ENCODE measurements at places on chromosomes 4 and X.

DNA sequence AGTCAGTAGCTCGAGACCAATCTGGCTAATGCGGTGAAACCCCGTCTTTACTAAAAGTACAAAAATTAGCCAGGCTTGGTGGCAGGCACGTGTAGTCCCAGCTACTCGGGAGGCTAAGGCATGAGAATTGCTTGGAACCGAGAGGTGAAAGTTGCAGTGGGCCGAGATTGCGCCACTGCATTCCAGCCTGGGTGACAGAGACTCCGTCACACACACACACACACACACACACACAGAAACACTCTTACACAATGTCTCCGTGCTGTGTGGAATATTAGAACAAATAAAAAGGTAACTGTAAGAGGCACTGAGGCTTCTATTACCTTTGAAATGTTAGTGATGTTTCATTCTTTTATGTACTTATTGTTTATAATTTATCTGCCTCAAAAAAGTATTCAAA is 326.6 kb downstream of the GPAT3 start:
- no peak for DNase-seq

- DNase-seq: no peak
Measured at GRCh38 chr4:107987916-107988762, 1.6 kb upstream of the HADH start.

DNA sequence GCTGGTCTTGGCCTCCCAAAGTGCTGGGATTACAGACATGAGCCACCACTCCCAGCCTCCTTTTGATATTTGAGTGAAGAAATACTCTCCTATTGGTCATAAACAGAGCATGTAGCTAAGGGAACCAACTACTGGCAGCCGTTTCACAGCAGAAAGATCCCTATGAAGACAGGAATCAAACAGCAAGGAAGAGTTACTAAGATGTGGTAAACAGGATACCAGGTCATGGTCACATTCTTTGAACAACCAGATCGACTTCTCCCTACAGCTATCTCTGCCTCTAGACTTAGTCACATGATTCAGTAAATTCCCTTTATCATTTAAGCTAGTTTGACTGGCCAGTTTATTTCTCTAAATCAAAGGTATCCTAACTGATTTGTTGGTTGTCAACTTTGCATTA is 9.0 kb upstream of the HNRNPD start:
- no peak for DNase-seq

DNA sequence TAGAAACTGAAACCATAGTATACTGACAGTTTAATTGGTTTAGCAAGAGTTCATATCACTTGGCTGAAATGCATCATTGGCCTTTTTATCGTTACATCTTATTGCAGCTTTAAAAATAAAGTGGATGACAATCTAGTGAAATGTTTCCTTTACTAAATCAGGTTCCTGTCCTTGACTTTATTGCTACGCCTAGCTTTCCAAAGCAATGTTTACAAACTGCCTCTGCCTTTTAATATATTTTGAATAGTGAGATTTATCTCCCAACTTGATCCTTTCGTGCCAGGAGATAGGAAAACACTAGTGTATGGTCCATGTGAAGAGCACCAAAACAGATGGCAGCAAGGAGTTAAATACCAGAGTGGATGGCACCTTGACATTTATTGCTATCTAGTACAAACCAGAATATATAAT is 67.0 kb downstream of the GPC3 start:
- no peak for DNase-seq

DNA sequence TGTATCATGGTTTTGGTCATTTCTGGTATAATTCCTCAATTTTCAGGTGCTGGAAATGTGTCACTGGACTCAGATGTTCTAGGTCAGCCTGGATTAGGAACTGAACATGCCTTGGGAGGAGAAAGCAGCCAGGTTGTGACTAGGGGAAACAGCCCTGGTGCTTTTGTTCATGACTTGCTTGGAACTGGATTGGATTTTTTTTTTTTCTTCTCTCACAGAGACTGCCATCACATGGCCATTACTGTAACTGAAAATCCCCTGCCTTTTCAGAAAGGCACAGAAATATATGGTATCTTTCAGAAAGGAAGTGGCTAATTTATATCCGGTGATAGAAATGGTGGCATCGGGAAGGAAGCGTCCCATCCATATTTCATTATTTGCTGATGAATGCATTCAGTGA is 34.6 kb downstream of the SEPTIN11 start:
- DNase-seq: no peak

GRCh38 chr4:159048166-159048886 is 54.6 kb upstream of the RAPGEF2 start:
- DNase-seq: no peak

DNA sequence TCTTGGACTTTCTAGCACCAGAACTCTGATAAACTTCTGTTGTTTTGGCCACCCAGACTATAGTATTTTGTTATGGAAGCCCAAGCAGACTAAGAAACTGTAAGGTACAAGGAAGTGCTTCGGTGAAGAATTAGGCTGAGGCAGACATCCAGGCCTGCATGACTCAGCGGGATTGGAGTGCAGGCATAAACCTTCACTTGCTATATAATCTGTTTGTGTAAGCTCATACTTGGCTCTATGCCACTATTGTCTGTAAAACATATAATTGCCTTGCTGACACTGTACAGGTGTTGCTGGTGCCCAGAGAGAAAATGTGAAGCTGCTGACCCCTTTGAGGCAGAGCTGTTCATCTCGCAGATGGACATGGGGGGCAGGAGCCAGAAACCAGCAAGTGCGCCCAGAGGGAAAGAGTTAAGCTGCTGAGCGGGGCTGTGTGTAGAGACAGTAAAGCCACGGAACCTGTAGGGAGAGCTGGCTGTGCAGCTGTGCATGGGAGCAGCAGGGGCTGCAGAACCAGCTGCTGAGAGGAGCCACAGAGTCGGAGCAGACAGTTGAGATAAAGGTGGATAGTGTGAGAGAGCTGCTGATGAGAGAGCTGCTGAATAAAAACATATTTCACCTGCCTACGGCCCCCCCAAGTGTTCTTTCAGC is 96.2 kb downstream of the RBM46 start:
- no peak for DNase-seq

- DNase-seq: no peak
Measured at GRCh38 chr4:120667102-120667501, 255.4 kb downstream of the PRDM5 start.

DNA sequence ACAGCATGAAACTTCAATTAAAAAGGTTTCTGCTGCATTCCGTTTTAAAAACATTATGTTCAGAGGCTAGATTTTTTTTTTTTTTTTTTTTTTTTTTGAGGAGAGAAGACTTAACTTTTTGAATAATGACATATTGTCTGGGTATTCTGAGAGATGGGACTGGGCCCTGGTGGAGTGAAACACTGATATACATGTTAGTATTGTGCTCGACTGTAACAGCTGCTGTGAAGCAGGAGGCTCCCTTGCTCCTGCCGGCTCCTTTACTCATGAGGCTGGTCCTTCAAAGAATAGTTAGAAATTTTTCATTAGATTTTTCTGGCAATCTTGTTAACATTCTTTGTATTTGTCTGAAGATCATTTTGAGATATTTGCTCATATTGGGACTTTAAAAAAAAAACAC is 73.3 kb downstream of the TMEM131L start:
- no peak for DNase-seq

- no peak for DNase-seq
Measured at GRCh38 chrX:57964975-57965374, 54.7 kb upstream of the ZXDA start.

GRCh38 chr4:127505203-127505602 is 127.6 kb upstream of the INTU start:
- no peak for DNase-seq

GRCh38 chrX:105694839-105695238 is 127.5 kb upstream of the NRK start:
- DNase-seq: no peak

- no peak for DNase-seq
Measured at GRCh38 chr4:91243132-91243531, 1060.6 kb upstream of the GRID2 start.

DNA sequence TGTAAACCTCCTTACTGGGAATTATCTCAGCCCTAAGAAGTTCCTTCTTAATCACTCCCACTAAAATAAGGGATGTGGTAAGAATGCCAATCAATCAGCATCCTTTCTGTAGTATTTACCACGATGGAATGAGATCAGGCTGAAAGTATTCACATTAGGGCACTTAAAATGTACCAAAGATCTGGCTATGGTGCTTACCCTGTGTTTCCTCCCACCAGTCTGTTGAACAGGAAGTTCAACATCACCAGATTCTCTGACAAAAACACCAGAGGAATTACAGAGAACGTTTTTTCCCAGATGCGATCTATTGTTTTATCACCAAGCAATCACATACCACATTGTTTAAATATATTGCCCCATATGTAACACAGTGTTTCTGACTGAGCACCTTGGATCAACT is 2.1 kb upstream of the CLCN3 start:
- DNase-seq: no peak

GRCh38 chr4:89078300-89078699 is 21.3 kb upstream of the FAM13A start:
- DNase-seq: no peak

DNA sequence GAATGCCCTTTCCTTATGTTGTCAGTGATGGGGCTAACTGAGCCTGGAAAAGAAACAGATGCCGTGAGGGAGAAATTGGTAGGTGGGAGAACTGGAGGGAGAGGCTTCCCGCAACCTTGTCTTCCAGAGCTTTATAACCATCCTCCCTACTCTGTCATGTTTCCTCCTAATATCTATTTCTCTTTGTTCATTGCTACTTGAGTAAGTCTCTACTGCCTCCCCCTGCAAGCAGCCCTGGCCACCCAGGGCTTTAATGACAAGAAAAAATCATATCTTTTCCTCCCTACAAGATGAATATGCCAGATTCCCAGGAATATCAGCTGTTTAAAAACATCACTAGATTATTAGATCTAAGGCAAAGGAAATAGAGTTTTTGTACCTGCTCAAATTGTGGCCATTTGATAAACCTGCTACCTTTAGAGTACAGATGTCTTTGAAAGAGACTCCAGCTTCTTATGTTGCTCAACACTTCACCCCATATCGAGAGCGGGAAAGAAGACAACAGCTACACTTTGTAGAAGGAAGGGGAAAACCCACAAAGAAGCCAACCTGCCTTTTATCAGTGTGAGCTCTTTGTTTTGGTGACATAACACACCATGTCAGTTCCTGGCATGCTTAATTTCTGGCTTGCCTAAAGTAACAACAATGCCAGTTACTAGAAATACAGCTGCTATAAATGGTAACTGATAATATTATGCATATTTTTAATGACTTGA is 186.6 kb upstream of the LEF1 start:
- DNase-seq: no peak

DNA sequence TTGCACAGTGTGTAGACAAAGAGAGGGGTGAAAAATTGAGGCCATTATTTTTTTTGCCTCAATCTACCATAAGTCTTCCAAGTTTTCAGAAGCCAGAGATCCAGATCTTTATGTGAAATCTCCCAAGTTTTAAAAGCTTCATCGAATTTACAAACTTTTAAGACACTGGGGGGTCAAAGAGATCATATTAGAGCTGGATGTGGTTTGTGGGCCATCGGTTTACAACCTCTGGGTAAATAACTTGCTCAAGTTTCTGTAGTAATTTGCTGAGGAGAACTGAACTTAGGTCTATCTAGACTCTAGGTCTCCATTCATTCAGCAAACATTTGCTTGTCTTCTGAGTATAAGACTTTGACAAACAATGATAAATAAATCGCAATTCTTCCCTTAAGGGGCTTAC is 54.0 kb upstream of the CHRNA9 start:
- DNase-seq: no peak

GRCh38 chrX:25527596-25527995 is 511.8 kb upstream of the ARX start:
- no peak for DNase-seq

GRCh38 chr4:72031868-72032608 is at the start of gene NPFFR2:
Gene NPFFR2 (plus strand): TSS chr4:72032000. CDS start chr4:72128592, 96,592 bp downstream.
- DNase-seq: no peak

DNA sequence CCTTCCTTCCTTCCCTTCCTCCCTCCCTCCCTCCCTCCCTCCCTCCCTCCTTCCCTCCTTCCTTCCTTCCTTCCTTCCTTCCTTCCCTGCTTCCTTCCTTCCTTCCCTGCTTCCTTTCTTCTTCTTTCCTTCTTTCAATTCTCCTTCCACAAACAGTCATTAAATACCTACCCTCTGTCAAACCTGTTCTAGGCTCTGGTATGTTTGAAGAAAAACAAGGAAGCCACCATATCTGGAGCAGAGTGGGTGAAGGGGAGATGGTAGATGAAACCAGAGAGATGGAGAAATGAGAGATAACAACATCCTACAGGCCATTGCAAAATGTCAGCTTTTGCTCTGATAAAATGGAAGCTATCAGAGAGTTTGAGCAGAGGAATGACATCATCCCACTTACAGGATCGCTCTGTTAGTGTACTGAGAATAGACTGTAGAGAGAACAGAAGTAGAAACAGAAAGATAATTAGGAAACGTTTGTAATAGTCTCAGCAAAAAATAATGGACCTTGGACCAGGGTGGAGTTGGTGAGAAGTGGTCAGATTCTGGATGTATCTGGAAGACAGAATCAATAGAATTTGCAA is 334.0 kb downstream of the STIM2 start:
- no peak for DNase-seq

DNA sequence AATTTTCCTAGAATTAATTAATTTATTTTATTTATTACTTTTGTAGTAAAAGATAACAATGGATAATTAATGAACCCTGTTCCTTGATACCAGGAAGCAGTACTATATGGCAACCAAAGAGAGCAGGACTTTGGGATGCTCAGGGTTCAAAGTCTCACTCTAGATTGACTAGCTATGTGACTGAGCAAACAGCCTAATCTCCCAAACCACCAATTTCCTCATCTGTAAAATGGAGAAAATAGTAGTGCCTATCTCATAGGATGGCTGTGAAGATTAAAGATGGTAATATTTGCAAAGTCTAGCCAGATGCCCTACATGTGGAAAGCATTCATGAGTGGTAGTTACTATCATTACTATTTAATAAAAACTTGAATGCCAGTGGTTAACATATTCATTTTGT is 97.6 kb downstream of the PRDM5 start:
- DNase-seq: no peak

GRCh38 chr4:26101011-26101410 is 187.0 kb downstream of the SMIM20 start:
- no peak for DNase-seq

DNA sequence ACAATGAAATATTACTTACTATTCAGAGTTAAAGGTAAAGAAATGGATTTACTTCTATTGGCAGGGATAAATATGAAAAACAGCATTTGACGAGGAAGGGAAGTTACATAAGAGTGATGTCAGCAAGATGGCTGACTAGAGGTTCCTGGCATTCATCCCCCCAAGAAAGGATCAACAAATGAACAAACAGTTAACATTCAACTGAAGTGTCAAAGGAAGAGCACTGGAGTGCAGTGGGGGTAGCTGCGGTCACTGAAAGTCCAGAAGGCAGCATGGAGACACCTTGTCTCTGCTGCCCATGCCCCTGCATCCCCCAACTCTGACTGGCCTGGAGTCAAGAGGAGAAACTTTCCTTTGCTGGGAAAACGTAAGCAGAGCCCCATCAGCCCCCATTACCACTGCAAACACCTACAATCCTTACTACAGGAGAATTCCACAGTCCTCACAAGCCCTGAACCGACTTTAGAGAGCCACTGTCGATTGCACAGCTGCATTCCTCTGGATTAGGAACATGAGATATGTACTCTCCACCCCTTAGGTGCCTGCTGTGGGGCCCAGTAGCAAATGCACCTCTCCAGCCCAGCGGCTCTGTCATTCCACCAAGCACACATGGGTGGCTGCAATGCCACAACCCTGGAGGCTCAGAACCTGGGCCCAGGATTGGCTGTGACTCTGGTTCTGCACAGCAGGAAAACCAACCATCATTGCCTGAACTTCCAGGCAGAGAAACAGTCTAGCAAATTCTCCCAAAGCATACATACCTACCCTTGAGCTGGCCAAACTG is 79.5 kb downstream of the CBR4 start:
- no peak for DNase-seq
